NCI-H345 (cell line): ENCODE measurements at places on chromosomes 16 and 17.

DNA sequence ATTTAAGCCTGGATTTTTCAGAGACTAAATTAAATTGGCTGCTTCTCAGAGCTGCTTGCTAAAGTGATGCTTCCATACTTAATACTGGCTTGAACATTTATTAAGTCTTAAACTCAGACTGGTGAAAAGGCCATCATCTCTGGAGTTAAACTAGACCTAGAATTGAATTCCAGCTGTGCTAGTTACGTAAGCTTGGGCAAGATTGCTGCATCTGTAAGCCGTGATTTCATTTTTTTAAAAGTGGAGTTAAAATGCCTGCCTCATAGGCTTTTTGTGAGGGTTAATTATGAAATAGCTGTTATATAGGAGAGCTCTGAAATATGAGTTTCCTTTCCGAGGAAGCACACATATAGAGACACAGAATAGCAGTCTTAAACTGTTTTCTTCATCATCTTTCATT is 84.7 kb downstream of the VAT1L start:
- DNase-seq: no peak

DNA sequence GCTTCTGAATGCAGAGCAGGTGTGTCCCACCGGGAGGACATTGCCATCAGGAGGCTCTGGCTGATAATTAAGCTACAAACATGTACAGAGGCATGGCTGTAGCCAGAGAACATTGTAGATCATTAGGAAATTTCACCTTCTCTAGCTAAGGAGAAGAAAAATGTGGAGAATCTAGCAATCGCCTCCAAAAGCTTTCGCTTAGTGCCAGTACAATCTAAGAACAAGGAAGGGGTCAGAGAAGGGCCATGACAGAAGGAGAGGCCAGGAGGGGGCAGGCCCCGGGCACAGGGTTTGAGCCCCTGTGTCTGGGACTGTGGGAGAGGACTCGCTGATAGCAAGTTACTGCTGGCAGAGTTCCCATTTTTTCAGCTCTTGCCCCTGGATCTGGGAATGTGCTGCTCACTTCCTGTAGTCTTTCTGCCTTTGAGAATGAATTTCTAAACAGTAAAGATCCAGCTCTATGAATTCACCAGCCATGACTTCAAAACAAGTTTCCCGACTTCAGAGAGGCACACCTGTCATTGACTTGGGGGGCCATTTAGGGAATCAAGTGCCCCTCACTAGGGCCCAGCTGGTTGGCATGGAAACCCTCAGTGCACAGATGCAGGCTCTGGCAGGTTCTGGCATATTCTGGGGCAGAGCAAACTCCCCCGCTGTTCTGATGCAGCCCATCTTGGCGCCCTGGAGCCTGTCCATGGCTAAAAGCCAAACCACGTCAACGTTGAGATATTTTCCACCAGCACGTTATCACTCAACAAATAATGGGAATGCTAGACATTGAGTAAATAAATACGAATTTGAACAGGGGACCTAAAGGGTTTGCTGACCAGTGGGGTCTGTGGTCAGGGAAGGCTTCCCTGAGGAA is 59.5 kb upstream of the CACNG4 start:
- peak; percentile 91 for DNase-seq

GRCh38 chr16:87945351-87946042 is 5.7 kb upstream of the BANP start:
- peak; percentile 91 for DNase-seq

- peak; percentile 77 for DNase-seq
These were observed 29.9 kb upstream of the GINS2 start for GRCh38 chr16:85718682-85719081.

DNA sequence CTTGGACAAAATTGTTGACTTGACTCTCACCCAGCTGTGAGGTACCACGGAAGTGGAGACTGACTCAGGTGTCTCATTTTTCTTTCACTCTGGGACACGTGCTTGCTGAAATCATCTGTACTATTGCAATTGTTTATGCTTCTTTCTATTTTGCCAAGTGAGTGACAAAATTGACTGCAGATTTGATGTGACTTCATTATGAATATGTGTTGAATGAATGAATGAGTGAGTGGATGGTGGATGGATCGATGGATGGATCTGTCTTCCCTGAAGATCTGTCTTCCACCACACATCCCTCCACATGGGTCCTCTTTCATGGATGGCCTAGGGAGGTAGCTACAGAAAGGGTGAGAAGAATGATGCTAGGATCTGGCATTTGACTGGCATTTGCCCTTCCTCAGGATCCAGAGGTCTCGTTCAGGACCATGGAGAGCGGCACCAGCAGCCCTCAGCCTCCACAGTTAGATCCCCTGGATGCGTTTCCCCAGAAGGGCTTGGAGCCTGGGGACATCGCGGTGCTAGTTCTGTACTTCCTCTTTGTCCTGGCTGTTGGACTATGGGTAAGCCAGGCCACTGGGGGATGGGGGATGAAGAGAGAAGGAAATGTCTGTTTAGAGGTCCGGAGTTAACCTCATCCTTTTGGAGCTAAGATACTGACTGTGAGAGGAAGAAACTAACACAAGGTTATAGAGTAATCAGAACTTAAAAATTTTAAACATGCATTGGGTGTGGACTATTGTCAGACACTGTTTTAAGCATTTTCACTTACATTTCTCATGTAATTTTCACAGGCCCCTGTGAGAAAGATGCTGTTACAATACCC is 12.7 kb downstream of the SLC5A11 start:
- DNase-seq: no peak
